GM04504 (cell line): ENCODE measurements at places on chromosomes 7 and 10.

- DNase-seq, result no peak
Observed at GRCh38 chr7:106420736-106421135, 136.0 kb upstream of the NAMPT start.

- no peak for DNase-seq
Observed at GRCh38 chr10:114030140-114030539, 13.5 kb upstream of the ADRB1 start.

GRCh38 chr10:7580520-7580919, 86.2 kb downstream of the ITIH5 start:
- DNase-seq, result no peak

GRCh38 chr10:68992636-68993440, 4.2 kb downstream of the KIFBP start:
- DNase-seq, result peak; percentile 90

- DNase-seq, result no peak
Observed at GRCh38 chr10:83954193-83954799, 185.0 kb upstream of the GHITM start.
